ENCODE measurements at places on chromosomes 11 and 22. TPM values are rescaled to one million over a fixed set of nuclear protein-coding genes. Genes with fewer than 3 reads are reported as not detected.
A peak's percentile ranks its signal among the peaks of the same experiment; 100 is the strongest.

DNA sequence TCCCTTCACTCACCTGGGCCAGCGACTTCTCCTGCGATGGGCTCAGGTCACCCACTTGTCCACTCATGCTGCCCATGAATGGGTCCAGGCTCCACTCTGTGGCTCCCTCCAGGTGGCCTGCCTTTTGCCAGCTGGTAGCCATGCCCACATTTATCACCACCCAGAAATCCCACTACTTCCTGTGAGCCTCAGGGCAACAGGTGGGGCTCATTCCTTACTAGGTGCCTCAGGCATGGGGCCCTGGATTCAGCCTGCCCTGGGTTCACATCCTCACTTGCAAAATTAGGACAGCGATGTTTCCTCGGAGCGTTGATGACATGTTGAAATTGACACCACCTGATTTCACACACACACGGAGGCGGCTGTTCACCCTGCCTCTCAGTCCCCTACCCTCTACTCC lies at the start of gene SEC14L6:
Gene SEC14L6, minus strand, starts transcription at position 126 of the 400 bp plus-strand sequence. Its CDS starts 59 bp downstream, at position 67.
- no peak for DNase-seq

DNA sequence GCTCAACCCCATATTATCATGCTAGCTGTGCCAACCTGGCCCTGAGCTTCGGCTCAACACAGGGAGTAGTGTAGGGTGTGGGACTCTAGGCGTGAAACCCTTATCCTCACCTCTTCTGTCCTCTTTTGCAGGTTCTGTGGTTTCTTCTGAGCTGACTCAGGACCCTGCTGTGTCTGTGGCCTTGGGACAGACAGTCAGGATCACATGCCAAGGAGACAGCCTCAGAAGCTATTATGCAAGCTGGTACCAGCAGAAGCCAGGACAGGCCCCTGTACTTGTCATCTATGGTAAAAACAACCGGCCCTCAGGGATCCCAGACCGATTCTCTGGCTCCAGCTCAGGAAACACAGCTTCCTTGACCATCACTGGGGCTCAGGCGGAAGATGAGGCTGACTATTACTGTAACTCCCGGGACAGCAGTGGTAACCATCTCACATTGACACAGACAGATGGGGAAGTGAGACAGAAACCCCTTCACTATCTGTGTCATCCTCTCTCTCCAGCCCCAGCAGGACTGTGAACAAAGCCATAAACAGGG lies 76.4 kb downstream of the GGTLC2 start:
- peak; percentile 69 for DNase-seq

OR52E8 gene
- not detected for polyA plus RNA-seq

OR8D4 gene
- not detected for polyA plus RNA-seq

CYP2R1 gene
- polyA plus RNA-seq, result 13.3 TPM

CCDC87 gene
- polyA plus RNA-seq, result not detected

GRCh38 chr11:22859756-22860155 lies 518 bp downstream of the CCDC179 start:
- DNase-seq, result no peak

DNA sequence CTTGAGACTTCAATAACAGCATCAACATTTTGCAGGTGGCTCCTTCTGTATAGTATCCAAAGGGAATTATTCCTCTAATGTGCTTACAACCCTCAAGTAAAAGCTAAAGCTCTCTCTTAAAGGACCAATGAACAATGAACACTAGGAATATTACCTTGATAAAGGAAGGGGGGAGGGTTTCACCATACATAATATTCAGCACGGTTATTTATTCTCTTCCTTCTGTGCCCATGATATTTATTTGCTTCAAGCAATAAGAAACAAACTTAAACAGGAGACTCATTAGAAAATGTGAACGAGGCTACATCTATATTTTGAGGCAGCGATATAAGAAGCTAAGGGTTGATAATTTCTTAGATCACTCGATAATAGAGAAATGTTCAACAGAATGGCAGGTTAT lies 21.2 kb downstream of the BLID start:
- DNase-seq, result no peak

- no peak for DNase-seq
Measured at GRCh38 chr11:64870893-64871466, 7.4 kb downstream of the EHD1 start.

DNA sequence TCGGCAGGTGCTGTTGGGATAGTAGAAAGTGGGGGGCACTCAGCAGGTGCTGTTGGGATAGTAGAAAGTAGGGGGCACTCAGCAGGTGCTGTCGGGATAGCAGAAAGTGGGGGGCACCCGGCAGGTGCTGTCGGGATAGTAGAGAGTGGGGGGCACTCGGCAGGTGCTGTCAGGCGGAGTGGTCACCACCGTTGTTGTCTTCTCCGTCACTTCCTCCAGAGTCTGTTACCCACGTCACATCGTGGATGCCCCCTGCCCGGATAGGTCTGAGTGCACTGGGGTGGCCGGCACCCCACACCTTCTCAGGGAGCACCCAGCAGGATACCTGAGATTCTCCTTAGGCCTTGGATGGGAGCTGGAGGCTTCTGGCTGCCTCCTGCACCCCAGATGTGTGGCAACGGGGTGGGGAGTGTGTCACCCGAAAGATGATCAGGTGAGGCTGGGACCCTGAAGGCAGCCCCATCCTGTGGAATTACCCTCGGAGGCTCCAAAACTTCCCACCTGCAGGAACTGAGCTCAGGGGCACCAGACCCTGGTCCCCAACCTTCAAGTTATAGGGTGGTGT lies 24.1 kb upstream of the KRTAP5-7 start:
- peak; percentile 49 for DNase-seq

SLC25A45 gene
- polyA plus RNA-seq, result 10.7 TPM

CBX6 gene
- polyA plus RNA-seq, result 17.5 TPM

GGTLC2 gene
- polyA plus RNA-seq, result not detected

DNA sequence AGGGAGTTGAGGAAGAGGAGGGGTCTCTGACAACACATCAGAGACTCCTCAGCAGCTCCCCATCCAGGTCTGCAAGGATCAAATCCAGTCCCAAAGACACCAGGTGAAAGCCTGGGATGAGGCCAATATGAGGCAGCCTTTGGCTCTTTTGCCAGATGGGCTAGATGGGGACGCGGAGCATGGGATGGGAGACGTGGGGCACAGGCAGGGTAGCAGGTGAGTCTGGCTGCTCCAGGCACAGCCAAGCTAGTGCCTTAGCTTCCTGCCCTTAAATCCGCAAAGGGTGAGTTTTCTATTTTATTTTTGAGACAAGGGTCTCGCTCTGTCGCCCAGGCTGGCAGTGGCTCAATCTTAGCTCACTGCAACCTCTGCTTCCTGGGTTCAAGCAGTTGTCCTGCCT lies 19.6 kb upstream of the DRICH1 start:
- DNase-seq, result no peak

- peak; percentile 61 for DNase-seq
Measured at GRCh38 chr11:120128392-120129119, 9.4 kb downstream of the TRIM29 start.

- DNase-seq, result no peak
Measured at GRCh38 chr11:42972741-42973140, 339.1 kb upstream of the API5 start.

SYT12 gene
- 3.8 TPM for polyA plus RNA-seq

DNA sequence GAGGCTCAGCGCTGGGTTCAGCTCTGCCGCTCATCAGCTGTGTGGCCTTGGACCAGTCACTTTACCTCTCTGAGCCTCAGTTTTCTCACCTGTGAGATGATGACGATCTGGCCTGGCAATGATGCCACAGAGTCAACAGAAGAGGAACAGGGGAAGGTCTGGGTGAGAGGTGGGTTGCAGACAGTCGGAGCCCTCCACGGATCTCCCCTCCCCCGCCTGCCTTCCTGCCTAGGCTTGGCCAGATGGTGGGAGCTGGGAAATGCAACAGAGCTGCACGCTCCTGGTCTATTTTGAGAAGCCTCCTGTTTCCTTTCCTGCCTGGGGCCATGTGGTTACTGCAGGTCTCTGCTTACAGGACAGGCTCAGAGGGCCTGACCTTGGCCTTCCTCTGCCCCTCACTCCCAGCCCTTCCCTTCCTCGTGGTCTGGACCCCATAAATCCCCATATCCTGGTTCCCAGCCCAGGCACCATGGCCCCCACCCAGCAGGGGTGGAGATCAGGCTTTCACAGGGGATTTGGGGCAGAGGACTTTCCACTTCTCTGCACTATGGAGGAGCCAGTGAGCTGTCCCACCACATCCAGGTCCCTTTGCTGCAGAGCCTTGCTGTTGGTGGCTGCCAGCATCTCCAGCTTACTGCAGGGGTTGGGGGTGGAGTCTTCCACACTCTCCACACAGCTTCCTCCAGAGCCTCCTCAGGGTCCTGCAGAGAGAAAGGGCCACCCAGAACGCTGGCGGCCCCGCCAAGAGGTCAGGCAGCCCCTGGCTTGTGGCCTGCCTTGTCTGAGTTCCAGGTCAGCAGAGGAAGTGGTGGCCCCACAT lies 46.9 kb downstream of the C11orf96 start:
- DNase-seq, result peak; percentile 69

DNA sequence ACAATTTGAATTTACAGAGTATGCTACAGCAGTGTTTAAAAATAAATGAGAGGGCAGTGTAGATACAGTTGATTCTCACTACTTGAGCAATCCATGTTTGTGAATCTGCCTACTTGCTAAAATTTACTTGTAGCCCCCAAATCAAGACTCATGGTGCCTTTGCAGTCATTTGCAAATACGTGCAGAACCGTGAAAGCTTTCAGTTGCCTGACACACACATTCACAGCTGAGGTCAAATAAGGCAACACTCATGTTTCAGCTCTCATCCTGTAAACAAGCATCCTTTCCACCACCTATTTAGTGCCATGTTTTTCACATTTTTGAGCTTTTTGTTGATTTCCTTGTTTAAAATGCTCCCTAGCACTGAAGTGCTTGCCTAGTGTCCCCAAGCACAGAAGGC lies 32.5 kb upstream of the RASL10A start:
- no peak for DNase-seq

SAA1 gene
- polyA plus RNA-seq, result 12.3 TPM

GRCh38 chr11:2594267-2594666 lies 105.5 kb downstream of the KCNQ1OT1 start:
- no peak for DNase-seq

DNA sequence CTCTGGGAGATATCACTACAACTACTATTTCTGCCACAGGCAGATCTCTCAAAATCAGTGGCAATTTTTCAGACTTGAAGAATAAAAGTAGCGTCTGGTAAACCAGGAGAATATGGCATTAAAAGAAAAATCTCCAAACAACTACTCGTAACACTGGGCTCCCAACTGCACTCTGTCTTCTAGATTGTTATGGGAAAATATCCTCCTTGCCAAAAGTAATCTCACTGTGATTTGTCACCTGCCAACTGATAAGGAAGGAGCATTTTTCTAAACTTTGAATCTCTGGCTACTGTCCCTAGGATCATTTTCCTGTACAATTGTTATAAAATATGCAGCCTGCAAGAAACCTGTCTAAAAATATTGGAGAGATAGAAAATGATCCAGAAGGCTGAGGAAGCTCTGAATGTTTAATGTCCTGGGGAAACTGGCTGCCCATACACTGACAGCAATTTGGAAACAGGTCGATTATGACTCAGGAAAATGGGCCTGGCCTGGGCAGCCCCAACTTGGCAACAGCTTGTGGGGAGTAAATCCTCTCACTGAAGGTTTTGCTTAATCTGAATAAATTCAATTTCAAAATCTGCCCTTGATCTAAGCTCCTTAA lies 90.5 kb upstream of the DBX1 start:
- DNase-seq, result no peak

DNA sequence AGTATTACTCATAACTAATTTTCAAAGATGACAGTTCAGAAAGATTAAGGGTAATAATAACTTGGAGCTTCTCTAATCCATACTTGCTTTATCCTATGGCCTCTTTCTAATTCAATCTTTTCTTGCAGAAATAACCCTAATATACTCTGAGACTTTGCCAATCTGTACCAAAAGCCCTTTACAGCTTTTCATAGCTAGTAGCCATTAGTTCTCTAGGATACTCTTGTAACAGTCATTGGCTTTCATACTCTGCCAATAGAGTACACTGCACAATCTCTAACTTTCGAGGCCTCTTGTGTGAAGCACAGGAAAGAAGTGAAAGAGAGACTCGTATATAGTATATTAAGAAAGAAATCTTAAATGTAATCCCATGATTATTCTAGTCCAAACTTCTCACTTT lies 38.1 kb downstream of the SLC36A4 start:
- no peak for DNase-seq

GRCh38 chr11:126053415-126054286 lies 9.0 kb downstream of the CDON start:
- no peak for DNase-seq

GRCh38 chr11:64846998-64847666 lies 2.7 kb upstream of the CDC42BPG start:
- peak; percentile 99 for DNase-seq

SMTNL1 gene
- not detected for polyA plus RNA-seq

- DNase-seq, result no peak
Measured at GRCh38 chr11:19405966-19406365, 165.2 kb upstream of the E2F8 start.

DNA sequence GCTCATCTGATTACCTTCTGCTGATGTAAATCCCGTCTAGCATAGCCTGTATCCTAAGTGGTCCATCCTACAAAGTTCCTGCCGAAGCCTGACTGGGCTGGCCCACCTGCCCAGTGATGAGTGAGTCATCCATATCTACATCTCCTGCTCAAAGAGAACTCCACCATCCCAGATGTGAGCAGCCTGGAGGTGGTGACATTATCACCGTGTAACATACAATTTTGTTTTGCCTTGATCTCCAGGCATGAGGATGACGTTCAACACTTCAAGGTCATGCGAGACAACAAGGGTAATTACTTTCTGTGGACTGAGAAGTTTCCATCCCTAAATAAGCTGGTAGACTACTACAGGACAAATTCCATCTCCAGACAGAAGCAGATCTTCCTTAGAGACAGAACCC lies 5.6 kb downstream of the TMA7B start:
- DNase-seq, result no peak
